ENCODE measurements at places on chromosomes 7 and 10.
A peak's percentile ranks its signal among the peaks of the same experiment; 100 is the strongest.

- DNase-seq, result no peak
Measured at GRCh38 chr7:108063520-108063933, 60.6 kb upstream of the LAMB1 start.

- DNase-seq, result no peak
Measured at GRCh38 chr7:138926241-138926612, 55.0 kb downstream of the KIAA1549 start.

GRCh38 chr10:119633538-119634218, 17.5 kb upstream of the BAG3 start:
- no peak for DNase-seq

GRCh38 chr7:150363872-150364271, 4.8 kb upstream of the REPIN1 start:
- no peak for DNase-seq

DNA sequence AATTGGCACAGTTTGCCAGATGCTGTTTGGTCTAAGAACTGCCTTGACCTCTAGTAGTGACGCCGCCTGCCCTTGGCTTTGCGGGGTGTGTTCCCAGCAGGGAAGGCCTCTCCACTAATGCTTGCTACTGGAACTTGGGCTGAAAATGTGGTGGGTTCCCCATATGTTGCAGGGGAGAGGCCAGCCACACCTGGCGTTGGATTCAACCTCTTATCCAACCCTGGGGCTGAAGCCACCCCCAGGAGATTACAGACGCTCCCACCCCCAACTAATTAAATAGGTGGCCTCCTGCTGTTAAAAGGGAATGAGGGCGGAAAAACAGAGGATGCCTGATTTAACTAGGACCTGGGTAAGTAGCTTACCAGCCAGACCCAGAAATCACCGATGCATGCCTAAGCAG, 19.2 kb upstream of the ATOH7 start:
- no peak for DNase-seq

- no peak for DNase-seq
Measured at GRCh38 chr10:110151467-110151866, 55.9 kb upstream of the MXI1 start.

DNA sequence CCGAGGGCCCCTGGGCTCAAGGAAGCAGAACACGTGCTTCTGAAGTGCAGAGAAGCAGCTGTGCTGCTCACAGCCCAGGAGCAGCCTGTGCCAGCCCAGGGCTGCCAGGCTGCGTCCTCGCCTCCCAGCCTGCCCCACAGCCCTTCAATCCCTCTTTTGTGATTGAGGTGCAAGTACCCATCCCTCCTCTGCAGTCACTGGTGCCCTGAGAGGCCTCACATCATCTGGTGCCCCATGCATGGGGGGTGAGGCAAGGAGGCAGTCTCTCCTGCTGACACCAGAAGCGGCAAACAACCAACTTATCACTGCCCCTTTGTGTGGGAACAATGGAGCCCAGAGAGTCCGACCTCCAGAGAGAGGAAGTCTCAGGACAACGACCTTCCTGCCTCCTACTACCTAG, 49.8 kb upstream of the FGFR2 start:
- no peak for DNase-seq

DNA sequence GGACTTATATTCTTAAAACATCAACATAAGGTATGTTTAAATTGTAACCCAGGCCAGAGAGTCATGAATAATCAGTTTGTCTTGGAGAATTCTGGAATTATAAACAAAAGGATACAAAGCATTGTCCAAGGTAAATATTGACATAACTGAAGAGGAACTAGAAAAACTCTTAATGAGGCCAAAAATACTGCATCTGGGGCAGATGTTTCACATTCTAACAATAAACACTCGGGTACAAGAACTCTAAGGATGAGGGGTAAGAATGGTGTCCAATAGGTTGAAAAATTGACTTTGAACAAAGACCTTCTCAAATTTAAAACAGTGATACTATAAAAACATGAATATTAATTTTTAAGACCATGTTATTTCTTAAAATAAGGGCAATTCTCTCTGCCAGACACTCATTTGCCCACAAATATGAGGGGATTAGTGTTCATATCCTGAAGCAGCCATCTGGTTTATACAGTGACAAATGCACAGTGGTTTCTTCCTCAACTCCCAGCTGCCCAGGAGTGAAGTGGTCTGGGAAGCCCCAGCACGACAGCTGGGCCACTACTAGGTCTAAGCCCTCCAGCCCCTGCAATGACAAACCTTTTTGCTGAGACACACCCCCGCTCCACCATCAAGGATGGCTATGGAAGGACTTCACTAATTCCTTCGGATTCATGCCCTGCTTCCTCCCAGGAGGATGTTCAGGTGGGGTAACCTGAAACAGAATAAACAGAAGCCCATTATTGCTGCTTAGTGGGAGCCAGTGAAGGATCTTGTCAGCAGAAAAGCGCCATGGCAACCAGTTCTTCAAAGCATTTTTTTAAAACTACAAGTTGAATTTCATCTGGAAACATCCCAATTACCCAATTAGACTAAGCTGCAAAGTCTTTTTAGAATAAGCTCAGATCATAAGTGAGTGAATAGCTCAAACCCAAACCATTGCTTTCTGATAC, 107.5 kb upstream of the ARID5B start:
- no peak for DNase-seq

GRCh38 chr7:2640846-2641316, 9.1 kb downstream of the TTYH3 start:
- no peak for DNase-seq

DNA sequence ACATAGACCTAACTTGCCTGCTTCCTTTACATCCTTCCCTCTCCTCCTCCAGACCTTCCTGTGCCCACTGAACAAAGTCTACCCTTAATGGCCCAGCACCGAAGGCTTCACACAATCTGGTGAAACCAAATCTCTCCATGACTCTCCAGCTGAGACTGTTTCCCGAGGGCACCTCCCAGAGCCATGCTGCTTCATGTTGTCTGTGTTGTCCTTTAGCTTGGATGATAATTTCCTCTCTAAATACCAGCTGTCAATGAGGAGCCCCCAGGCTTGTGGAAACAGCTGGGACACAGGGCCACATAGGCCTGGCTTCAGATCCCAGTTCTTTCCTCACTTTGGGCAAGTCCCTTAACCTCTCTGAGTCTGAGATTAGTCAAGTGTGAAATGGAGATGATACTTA, 54.3 kb downstream of the DLD start:
- DNase-seq, result no peak

DNA sequence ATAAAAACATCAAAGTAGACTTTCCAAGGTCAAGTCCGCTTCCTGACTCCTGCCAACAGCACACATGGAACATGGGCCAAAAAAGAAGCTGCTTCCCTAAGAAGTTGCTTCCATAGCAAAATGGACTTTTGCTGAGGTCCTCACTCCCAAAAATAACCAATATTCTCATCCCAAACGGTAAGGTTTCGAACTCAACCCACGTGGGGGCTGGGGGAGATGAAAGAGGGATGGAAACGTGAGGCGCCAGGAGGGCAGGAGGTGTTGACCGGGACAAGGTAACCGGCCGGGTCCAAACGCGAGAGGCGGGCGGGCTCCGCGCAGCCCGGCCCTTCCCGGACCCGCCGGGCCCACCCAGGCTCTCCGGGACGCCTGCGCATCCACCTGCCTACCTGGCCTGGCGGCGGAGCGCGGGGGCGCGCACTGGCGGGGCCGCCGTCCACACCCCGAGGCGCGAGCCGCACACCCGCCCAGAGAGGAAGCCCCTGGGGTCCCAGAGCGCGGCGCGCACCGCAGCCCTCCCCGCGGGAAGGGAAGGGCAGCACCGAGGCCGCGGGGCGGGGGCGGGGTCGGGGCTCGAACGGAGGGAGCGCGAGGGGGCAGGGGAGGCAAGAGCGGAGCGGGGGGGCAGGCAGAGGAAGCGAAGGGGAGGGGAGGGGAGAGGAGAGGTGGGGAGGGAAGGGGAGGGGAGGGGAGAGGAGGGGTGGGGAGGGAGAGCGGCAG, 742 bp downstream of the LMBR1 start:
- no peak for DNase-seq

DNA sequence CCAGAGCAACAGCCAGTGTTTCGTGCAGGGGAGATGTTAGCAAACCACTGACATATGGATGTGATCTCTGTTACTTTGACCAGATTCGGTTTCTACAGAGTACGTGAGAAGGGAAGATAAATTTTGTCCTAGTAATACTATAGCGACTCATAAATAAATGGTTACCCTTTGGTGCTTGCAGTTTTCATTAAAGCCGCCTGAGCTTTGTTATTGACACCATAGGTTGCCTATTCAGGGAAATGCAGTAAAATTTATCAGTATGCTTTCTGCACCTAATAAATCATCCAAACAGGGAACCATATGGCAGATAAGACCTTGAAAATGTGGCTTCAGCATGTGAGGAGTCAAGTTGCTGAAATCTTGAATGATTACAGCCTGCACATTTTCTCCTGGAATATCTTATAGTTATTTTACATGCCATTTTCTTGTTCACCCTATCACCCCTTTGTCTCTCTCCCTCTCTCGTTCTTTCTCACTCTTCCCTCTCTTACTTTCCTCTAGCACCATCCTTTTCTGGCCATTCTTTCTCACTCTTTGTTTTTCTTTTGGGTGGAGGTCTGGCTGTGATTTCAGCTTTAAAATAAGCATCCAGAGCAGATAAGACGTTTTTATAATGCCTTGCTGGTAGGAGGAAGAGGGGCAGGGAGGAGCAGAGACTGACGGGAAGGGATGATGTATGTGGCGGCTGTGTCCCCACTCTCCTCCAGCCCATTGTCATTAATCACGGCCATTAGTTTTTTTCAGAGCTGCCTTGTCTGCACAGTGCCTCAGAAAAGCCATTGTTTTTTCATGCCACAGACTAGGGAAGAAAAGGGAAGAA, 182.5 kb downstream of the LRMDA start:
- peak; percentile 33 for DNase-seq

DNA sequence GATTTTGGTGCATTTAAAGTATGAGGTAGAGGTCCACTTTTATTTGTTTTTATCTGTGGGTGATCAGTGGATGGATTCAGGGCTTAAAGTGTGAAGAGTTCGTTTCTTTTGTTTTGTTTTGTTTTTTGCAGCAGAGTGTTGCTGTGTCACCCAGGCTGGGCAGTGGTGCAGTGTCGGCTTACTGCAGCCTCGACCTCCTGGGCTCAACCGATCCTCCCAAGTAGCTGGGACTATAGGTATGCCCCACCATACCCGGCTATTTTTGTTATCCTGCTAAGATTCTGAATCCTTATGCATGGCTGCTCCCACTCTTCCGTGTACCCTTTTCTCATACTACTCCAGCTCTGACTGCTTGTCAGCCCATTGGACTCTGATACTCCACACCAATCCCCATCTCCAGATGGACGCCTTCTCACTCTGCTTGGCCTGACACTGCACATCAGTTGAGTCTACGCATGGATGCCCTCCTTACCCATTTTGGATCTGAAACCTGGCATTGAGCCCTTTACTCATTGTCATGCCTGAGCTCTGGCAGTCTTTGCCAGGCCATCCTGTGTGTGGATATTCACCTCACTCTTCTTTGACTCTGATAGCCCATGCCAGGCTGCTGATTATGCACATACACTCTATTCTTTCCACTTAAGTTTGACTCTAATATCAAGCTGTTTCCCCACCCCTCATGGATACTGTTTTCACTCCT, 119.5 kb downstream of the CCSER2 start:
- no peak for DNase-seq

DNA sequence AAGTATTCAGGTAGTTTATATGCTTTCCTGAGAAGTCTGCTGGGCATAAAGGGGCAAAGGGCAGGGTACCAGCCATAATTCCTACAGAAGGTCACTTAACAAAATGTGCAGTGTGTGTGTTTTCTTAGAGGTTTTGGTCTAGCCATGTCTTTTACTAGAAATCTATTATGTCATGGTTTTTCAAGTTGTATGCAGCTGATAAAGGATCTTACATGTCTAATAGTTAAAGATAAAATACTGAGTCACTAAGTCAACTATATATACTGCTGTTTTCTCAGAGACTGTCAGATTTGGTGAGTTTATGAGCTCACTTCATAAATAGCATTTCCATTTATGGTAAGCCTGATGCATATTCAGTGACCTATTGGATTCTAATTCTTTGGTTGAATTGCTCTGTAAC, 7.7 kb downstream of the CASP2 start:
- DNase-seq, result peak; percentile 31

DNA sequence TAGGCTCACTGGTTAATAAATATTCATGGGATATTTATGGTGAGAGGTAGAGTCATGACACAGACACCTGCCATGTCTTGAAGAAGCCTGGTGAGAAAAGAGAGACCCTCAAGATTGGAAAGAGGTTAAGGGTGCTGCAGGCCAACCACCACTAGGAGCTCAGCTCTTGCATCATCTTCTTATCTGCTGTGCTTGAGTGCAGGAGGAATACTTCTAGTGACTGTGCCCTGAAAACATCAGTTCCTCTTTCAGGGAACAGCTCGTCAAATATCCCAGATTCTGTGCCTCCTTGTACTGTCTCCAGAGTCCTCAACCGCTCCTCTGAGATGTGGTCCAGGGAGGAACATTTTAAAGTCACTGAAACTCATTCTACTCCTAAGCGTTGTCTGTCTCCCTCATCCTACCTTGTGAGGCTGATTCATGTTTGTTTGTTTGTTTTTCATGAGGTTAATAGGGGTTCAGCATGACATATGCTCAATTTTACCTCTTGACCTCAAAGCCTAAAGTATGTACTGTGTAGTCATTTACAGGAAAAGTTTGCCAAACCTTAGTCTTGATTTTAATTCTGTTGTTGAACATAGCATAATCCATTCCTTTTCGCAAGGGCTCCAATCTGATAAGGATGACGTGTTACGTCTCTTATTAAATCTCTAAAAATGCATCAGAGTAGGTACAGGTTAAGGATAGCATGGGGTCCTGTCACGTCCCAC, 293.1 kb downstream of the C7orf25 start:
- DNase-seq, result no peak

GRCh38 chr10:1600861-1601260, 136.5 kb downstream of the ADARB2 start:
- no peak for DNase-seq

DNA sequence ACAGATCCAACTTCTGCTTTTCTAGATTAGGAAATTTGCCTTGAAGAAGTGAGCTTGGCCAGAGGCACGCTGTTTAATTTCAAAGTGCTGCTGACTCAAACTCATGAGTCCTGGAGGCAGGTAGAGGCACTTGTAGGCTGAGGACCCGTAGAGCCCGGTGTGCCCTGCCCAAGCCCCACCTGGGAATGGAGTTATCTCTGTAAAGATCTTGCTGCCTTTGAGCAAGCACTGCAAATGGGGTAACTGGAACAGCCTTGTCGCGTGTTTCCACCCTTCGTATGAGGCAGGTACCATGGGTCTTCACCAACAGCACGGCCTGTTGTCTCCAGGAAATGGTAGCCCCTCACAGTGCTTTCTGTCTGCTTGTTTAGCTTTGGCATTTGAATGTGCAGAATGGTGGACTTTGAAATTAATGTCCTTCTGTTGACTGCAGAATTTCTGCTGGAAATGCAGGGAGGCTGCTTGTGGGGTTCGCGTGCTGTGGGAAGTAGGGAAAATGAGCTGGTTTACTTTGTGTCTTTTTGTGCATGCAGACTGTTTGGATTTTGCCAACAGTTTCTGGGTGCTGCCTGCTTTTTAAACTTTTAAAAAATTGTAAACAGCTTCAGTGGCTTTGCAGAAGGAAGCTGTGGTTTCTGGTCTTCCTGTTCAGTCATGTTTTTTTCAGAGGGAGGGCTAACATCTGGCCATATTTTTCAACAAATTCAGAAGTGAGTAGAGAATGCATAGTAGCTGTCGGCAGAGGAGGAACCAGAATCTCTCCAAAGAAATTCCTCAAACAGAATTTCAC, 27.2 kb downstream of the CCM2 start:
- no peak for DNase-seq

- DNase-seq, result no peak
Measured at GRCh38 chr10:118571123-118571522, 24.3 kb downstream of the PRLHR start.

GRCh38 chr10:69864321-69864720, 62.6 kb downstream of the COL13A1 start:
- peak; percentile 78 for DNase-seq

Measured in AG09309 (cell line).